ENCODE measurements at places on chromosomes 2 and 18. TPM values are rescaled to one million over a fixed set of nuclear protein-coding genes. Genes with fewer than 3 reads are reported as not detected.

DNA sequence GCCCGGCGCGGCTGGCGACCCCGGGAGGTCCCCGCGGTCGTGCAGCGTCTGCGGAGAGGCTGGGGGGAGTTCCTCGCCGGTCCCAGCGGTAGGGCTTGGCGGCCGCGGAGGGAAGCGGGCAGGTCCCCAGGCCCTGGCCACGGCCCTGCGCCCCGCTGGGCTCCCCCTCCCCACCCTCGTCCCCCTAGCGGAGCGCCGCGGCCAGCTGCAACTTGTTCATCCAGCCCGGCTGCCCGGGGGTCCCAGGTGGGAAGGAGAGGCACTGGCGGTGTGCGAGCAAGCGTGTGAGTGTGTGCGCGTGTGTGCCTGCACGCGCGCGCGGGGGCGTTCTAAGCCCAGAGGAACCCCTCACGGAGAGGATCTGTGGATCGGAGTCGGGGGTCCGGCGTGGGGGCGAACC, 1.3 kb downstream of the PTPRM start:
- H3K27me3 ChIP-seq = peaks cover 15% of the 10 kb centered on the region
- H3K4me3 ChIP-seq = peak overlapping the region; percentile 85
- no peaks in the 10 kb centered on the region for H3K36me3 ChIP-seq

DNA sequence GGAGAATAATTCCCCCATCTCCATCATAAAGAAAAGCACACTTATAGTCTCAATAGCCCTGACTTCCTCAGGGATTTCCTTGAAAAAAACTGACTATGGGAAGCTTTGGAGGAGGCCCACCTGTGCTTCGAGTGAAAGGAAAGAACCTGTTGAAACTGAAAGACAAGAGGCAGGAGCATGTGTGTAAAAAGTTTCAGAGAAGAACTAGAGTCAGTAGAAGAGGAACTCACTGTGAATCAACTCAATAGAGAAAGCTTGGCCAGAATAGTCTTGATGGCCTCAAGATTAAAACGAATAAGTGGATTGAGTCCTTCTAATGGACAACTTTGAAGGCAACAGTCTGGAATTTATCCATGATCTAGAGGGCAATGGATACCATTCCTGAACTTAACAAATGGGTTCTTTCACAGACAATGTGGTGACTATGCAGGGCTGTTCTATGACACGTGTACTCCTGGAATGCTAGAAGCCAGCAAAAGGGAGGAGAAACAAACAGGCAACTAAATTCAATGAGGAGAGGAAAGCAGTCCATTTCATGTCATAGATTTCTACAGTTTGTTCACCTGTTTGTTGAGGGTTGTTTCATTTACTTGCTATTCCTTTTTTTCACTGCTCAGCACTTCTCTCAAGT, 442.3 kb downstream of the GRB14 start:
- H3K27me3 ChIP-seq = no peaks in the 10 kb centered on the region
- DNase-seq = no peak
- no peak overlapping the region for H3K27ac ChIP-seq
- no peak overlapping the region for H3K4me3 ChIP-seq

The SETBP1 gene
- 4.8 TPM for total RNA-seq

GRCh38 chr2:219230059-219230540, 494 bp downstream of the ANKZF1 start:
- H3K27me3 ChIP-seq = no peaks in the 10 kb centered on the region
- peak overlapping the region; percentile 29 for H3K27ac ChIP-seq
- DNase-seq = peak; percentile 51
- no peaks in the 10 kb centered on the region for H3K4me1 ChIP-seq

DNA sequence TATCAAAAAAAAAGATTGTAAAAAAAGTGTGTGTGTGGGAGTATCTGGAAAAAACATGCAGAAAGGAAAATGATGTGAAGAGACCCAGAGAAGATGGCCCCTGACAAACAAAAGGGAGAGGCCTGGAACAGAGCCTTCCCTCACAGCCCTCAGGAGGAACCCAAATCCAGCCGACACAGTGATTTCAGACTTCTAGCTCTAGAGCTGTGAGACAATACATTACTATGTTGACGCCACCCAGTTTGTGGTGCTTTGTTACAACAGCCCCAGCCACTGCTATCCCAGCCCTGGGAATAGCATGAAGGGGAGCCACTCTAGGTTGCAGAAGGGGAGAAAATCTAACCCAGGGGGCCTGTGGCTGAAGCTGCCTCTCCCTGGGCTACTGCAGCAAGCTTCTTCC, 59.0 kb upstream of the ZBTB7C start:
- H3K4me3 ChIP-seq = no peak overlapping the region
- H3K4me1 ChIP-seq = no peaks in the 10 kb centered on the region
- H3K27me3 ChIP-seq = no peaks in the 10 kb centered on the region
- no peak for DNase-seq
- H3K27ac ChIP-seq = no peak overlapping the region

The IL36A gene
- not detected for total RNA-seq

DNA sequence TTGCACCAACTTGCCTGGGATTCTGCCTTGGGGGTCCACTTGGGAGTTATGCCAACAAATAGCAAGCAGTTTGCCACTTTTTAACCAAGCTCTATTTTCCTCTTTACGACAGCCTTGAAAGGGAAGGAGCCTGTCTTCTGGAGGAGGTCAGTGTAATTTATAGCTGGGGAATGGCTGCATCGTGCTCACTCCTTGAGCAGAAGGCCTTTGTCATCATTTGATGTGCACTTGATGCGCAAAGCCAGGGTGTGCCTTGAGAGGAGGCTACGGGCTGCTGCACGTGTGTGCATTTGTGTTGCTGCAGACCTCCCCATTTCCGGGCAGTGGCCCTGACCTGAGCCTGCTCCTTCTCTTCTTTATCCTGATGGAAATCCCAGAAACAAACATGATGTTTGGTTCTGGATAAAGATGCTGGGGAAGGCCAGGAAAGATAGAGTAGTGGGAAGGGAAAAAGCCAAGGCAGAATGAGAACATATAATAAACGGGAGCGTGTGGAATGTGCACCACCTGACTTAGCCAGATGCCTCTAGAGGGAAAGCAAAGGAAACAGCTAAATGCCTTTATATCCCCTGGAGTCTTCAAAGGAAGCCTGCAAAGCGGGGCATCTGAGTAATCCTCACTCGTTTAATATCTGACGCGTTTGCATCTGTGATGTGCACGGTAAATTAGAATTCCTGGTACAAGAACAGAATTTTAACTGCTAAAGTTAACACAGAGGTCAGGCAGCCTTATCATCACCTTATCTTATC, 68.3 kb upstream of the ZNF521 start:
- no peaks in the 10 kb centered on the region for H3K27me3 ChIP-seq
- no peak for DNase-seq
- no peaks in the 10 kb centered on the region for H3K36me3 ChIP-seq
- no peak overlapping the region for H3K4me3 ChIP-seq
- no peak overlapping the region for H3K27ac ChIP-seq
- H3K4me1 ChIP-seq = no peaks in the 10 kb centered on the region
